ENCODE measurements at places on chromosomes 3 and 15.

GRCh38 chr15:63892794-63893441 is 59.2 kb upstream of the HERC1 start:
- DNase-seq = no peak

- DNase-seq = no peak
These were observed 29.2 kb downstream of the SENP8 start for GRCh38 chr15:72147418-72147817.

GRCh38 chr3:15924914-15925313 is 127.1 kb upstream of the ANKRD28 start:
- DNase-seq = no peak

DNA sequence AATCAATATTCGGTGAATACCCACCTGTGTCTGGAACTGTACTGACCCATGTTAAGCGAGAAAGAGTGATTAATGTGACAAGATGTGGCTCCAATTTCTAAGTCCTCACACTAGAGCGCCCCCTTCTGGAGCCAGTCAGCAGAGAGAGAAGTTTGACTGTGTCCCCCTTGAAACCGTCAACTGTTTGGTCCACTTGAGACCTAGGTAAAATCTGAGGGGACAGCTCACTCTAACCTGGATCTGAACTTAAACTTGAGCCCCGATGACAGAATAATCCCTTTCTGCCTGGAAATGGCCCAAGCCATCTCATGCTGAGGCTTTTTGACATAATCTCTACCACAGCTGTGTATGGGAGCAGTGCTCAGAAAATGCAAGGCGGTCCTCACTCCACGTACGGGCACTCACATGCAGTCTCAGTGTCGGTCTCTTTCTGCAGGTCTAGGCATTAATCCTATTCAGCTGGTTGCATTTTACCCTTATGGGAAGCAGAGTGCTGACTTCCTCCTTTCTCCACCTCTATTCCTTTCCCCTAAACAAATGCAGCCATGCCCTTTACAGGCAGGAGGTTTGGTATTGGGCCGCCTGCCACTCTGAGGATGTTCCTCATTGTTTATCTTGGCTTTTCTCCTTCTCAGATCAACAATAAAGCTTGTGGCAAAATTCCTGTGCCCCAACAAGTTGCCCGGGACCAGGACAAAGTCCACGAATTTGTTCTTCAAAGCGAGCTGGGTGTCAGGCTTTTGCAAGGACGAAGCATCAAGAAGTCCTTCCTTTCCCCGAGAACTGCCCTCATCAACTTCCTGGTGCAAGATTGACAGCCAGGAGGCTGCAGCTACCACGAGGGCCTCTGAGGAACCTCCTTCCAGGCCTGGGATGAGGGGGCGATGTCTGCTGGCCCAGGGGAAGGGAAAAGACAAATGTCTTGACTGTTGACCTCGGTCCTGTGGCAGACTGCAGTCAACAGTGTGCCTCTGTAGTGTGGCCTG is 47.5 kb upstream of the LIMD1 start:
- no peak for DNase-seq

- no peak for DNase-seq
These were observed 32.3 kb downstream of the CASR start for GRCh38 chr3:122215592-122216298.

DNA sequence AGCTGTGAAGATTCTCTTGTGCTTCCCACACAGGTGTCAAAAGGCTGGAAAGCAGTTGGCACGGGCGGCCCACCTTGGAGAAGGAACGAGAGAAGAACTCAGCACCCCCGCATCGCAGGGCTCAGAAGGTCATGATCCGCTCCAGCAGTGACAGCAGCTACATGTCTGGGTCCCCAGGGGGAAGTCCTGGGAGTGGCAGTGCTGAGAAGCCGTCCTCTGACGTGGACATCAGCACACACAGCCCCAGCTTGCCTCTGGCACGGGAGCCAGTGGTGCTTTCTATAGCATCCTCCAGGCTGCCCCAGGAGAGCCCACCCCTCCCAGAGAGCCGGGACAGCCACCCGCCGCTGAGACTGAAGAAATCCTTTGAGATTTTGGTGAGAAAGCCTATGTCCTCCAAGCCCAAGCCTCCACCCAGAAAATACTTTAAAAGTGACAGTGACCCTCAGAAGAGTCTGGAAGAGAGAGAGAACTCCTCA is 31.4 kb downstream of the STARD5 start:
- no peak for DNase-seq

DNA sequence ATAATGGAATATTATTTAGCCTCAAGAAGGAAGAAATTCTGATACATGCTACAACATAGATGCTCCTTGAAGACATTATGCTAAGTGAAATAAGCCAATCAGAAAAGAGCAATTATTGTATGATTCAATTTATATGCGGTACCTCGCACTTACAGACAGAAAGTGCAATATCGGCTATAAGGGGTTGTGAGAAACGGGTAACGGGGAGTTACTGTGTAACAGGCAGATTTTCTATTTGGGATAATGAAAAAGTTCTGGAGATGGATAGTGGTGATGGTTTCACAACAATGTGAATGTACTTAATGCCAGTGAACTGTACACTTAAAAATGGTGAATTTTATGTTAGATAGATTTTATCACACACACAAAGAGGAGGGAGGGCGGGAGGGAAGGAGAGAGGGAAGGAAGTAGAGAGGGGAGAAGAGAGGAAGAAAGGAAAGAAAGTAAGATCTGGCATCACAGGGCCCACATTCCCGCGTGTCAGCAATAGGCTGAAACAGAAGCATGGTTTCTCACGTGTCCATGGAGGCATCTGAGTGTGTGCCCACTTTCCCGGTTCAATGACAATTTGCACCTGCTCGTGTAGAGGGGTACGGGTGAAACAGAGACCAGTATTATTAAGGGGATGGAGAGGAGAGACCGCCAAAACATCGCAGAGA is 700 bp upstream of the BLM start:
- DNase-seq = no peak

- peak; percentile 85 for DNase-seq
These were observed 13.6 kb upstream of the DENND6A start for GRCh38 chr3:57706462-57706861.

GRCh38 chr15:62928242-62928999 is 114.1 kb upstream of the TPM1 start:
- DNase-seq = peak; percentile 100

GRCh38 chr15:55402707-55403106 is 5.5 kb downstream of the CCPG1 start:
- no peak for DNase-seq

- no peak for DNase-seq
These were observed 21.0 kb downstream of the ICE2 start for GRCh38 chr15:60457985-60458384.

- DNase-seq = peak; percentile 18
These were observed 31.2 kb upstream of the SRGAP3 start for GRCh38 chr3:9280451-9281219.

DNA sequence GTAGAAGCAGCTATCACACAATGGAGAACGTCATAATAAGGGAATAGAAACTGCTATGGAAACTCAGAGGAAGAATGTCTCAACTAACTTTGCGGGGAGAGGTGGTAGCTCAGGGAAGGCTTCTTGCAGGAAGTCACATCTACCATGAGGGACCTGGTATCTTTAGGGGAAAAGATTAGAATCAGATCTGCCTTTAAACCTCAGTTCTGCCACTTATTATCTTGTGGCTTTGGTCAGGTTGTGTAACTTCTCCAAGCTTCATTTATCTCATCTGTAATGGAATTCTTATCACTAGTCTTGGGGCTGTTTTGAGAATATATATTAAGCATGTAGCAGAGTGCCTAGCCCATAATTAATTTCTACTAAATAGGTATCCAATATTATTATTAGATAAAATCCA is 46.4 kb upstream of the PRICKLE2 start:
- no peak for DNase-seq

GRCh38 chr3:169657351-169658124 is 6.0 kb downstream of the MECOM start:
- no peak for DNase-seq

DNA sequence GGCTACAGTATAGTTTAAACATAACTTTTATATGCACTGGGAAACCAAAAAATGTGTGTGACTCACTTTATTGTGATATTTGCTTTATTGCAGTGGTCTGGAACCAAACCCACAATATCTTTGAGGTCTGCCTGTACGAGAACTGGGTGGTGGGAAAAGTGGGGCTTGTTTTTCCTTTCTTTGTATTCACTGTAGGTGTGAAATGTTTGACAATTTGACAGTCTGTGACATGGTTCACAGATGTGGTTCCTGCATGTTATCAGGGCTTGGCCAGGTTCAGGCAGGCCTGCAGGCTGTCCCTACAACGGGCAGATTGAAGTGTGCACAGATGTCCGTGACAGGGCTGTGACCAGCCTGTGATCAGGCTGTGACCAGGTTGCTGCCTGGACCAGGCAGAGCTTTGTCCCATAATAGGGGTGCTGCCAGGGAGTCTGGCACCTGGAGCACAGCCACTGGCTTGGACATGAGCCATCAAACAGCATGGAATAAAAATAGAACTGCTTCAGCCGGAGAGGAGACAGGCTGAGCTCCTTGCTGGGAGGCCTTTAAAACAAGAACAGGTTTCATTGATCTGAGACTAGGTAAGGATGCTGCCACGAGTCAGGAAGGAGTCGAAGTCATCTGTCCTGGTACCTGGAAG is 61.0 kb downstream of the KLF13 start:
- no peak for DNase-seq

GRCh38 chr15:64858021-64858575 is 16.4 kb downstream of the PLEKHO2 start:
- DNase-seq = no peak

DNA sequence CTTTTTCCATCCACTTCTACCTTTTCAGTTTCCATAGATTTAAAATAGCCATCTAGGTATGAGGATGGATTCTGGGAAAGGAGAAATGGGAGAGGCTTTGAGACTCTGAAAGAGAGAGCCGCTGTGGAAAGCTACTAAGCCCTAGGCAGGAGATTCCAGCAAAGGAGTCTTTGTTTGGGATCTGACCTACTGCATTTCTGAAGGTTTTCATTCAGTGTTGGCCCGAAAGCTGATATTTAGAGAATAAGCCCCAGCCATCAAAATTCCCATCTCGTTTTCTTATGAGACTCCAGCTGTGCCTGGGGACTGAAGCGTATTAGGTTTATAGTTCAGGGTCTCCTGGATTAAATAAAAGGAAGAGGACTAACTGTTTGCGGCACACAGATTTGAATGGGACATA is 19.5 kb downstream of the LIPH start:
- DNase-seq = no peak

DNA sequence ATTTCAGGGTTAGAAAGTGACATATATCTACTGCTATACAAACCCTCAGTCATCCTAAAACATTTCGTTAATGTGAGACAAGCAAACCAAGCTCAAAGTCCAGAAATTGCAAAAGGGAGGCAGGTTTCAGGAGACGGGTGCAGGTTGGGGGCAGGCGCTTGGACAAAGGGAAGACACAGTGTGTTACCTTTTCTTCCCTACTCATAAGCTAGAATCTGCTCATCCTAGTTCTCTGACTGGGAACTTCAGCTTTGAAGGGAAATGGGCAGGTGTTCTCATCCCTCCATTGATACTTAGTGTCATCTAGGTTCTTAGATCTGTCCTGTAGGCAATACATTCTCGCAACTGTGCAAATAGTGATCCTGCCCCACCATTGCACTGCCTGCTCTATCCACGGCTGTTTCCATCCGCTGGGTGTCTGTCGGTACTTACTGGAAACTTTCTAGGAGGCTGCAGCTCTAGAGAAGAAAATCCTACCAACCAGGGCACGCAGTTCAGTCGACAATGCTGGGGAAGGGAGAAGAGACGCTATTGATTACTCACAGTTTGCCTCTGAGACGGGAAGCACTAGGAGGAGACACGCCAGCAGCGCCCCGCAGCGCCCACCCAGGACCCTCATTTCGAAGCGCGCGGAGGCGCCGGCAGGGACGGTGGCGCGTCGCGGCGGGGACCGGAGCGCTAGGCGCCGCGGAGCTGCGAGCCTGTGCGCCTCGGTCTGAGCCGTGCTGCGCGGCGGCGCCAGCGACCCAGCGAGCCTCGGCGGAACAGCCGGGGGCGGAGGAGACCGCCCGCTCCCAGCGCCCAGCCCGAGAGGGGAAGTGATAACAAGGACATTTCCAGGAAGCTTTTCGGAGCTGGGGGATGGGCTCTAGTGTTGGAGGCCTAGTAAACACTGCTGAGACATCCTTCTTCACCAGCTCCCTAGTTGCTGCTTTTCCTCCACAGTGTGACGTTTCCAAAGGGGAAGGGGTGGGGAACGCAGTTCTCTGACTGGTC is at the start of gene PROS1:
TSS of gene PROS1 (minus strand) at position 766 of the 996 bp plus-strand sequence. CDS start at position 619, 147 bp downstream.
- DNase-seq = peak; percentile 7

DNA sequence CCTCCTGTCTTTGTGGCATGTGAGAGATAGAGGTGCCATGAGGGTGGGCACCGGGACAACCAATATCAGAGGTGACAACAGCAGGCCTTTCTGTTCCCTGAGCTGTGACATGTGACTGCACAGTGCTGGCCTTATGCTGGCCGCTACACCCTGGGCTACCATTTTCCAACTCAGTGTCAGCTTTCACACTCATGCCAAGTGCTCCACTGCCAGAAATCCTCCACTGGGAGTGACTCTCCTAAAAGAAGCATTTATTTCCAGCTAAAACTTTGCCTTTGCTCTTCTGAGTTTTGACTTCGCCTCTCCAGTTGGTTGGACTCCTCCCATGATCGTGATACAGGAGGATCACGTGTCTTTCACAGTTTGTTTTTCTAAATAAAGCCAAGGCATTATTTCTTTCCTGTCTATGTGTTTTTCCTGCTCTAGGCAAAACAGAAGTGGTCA is 31.4 kb downstream of the CA12 start:
- no peak for DNase-seq

DNA sequence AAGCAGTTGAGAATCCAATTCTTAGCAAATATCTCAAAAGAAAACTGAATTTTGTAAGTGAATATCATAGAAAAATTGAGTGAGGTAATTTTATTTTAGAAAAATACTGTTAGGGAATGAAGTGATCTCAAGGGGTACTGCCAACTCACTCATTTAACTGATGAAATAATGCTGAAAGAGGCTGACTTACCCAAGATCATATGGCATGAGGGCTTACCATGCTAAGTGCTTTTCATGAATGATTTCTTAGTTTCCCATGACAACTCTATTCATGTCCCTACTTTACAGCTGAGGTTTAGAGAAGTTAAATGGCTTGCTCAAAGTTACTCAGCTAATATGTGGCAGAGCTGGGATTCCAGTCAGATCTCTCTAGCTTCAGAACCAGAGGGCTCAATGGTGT is 30.6 kb downstream of the CCDC14 start:
- no peak for DNase-seq

DNA sequence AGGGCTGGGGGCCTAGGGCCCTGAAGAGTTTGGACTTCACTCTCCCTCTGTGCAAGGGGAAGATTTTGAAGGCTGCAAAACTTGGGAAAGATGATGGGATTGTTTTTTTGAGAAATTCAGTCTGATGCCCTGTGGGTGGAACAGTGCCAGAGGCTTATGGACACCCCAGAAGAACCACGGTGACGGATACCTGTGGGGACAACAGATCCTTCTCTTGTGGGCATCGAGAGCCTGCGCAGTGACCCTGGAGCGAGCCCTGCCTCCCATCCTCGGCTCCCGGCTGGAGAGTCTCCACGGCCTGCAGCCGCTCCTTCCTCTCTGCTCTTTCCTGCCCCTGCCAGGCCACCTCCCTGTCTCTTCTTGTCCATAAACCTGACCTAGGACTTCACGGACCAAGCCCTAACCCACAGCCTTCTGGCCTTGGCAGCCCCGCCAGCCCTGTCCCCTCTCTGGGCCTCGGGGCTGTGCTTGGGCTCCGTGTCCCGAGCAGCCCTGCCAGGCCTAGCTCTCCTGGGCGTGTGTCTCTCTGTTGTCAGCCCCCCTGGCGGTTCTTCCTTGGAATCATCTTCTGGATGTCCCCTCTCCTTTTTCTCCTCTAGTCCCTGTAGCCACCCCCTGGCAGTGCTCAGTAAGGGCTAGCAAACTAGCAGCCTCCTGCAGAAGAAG is 98.4 kb downstream of the VGLL4 start:
- DNase-seq = no peak
